ENCODE measurements at places on chromosomes 2 and 18. TPM values are rescaled to one million over a fixed set of nuclear protein-coding genes. Genes with fewer than 3 reads are reported as not detected.

DNA sequence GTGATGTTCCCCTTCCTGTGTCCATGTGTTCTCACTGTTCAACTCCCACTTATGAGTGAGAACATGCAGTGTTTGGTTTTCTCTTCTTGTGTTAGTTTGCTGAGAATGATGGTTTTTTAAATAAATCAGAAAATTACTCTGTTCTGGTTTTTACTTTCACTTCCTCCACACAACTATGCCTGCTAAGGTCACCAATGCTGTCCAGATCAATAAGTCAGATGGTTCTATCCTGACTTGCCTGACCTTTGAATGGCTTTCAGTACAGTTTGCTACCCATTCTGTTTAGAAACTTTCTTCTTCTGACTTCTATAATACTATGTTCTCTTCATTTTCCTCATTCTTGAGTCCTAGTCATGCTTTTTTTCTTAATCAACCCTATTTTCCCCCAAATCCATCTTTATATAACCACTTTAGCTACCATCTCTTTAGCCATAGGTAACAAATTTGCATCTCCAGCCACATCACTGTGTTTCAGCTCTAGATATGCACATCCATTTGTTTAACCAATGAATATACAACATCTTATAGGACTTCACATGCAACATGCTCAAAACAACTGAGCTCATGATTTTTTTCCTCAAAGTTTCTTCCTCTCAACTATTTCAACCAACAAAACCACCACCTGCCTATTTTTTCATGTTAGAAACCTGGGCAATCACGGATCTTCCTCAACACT lies 58.8 kb upstream of the SLC38A11 start:
- no peak for DNase-seq

DNA sequence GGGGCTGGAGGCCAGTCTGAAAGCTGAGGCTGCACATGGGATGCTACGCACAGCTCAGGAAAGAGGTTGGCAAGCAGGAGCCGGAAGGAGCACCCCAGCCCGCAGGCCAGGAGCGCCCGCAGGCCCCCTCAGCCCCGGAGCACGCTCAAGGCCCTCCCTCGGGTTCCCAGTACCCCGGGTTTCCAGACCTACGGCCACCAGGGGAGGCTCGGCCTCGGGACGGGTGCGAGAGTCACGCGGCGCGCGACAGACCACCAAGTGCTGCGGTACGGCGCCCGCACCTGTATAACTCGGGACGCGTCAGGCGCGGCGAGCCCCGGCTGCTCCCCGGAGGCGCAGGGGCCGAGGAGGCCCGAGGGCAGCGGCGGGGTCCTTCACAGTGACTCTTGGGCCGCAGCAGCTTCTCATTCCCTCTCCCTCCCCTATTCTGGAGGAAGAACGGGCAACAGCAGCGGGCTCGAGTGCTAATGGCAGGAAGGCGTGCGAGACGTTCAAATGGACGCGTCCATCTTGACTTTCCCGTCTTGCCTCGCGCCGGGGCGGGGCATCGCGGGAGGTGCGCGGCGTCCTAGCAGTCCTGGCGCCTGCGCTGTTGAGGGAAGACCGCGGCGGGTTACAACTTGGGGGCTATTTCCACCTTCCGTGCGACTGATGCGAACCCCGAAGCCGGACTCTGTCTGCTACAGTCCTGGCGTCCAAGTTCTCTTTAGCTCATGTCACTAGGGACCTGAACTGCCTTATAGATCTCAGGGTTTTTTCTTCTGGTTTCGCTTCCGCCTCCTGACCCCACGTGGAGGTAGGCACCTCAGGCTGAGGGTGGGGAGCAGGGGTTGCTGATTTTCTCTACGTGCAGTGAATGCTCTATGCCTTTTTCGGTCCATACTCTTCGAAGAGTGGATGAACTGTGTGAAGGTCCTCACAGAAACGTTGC lies at the start of gene ANAPC1:
Gene ANAPC1, minus strand, starts transcription at position 533 of the 931 bp plus-strand sequence. CDS start 3,368 bp downstream, outside the sequence.
- DNase-seq: peak; percentile 72

- DNase-seq: peak; percentile 36
These were observed 145.5 kb upstream of the LYPD1 start for GRCh38 chr2:132815516-132815915.

DNA sequence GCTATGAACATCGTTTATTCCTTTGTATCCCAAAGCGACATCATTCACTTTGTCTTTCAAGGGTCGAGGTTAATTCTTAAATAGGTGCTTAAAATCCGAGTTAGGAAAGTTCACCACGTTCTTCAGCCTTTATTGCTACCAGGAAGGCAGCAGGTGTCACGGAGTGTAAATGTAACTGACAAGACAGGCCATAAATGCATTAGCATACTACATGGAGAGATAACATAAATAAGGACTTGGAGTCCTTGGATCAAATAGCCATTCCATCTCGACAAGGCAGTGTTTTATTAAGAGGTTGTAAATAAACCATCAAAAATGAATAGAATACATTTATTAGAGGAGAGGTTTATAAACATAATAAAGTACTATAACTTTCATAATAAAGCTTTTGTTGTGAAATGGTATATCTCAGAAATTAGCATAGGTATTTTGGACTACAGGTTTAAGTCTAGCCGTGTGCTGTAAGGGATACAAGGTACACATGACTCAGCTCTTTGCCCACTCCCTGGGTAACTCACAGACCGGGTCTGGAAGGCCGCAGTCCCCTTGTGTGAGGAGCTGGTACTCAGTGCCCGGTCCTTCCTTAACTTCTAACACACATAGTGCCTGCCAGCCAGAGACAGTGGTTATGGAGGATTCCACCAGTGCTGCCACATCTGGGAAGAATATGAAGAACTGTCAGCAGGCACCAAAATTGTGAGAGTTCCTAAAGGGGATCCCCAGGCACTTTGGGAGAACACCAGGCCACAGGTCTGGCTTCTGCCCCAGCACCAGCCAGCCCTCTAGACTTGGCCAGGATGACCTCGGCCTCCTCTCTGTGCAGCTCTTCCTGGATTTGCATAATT lies 29.4 kb downstream of the CAPN13 start:
- DNase-seq: no peak

GRCh38 chr18:48468151-48468550 lies 59.0 kb upstream of the ZBTB7C start:
- DNase-seq: no peak

DNA sequence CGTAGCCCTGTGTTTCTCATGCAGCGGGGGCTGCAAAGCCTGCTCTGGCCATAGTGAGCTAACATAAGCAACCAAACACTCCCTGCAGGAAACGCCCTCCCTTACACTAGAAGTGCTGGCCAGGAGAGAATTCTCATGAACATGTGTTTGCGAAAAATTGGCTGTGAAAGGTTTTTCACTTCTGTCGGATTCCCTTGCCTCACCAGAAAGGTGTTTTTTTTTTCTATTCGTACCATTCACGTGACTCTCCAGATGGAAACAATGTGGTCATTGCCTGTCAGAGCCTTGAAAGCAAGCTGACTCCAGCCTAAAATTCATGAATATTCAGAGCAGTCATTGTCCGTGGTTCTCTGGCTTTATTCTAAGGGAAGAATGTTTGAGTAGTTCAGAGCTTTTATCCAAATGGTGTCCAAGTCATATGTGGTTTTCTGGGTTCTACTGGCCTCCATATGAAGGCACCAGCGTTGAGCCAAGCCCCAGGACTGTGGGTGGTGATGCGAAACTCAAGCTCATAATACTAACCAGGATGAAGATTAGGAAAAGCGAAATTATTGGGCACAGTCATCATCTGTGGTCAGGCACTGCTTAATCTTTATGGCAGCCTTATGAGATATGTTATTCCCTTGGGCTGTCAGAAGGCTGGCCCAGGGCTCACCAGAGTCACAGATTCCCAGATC lies 236.4 kb downstream of the ALPK2 start:
- no peak for DNase-seq

DNA sequence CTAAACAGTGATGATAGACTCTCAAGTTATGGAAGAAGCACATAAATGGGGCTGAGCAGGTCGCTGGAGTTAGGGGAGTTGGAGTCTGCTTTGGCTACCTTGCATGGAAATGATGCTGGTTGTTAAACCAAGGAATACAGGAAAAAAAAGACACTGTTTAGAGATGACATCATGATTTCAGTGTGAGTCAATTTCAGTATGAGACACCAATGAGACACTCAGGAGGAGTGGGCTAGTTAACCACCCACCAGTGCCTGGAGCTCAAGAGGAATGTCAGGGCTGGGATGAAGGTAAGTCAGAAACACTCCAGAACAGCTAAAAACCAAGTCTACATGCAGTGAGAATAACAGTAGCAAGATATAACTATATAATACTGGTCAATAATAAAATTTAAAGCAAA lies 303.6 kb downstream of the SOX11 start:
- no peak for DNase-seq

TCF7L1 gene
- 2.6 TPM for total RNA-seq

- no peak for DNase-seq
These were observed 282.2 kb upstream of the ATP5MC3 start for GRCh38 chr2:175463589-175464310.

Data from HFFc6 (cell line).